ENCODE measurements at places on chromosomes 5 and 9. TPM values are rescaled to one million over a fixed set of nuclear protein-coding genes. Genes with fewer than 3 reads are reported as not detected.

Gene RNF44
- polyA plus RNA-seq = 9.8 TPM

Gene IFNA5
- not detected for polyA plus RNA-seq

Gene SNCAIP
- not detected for polyA plus RNA-seq

Gene ZCCHC10
- 44.5 TPM for polyA plus RNA-seq

Gene LCN2
- polyA plus RNA-seq = 0.44 TPM

DNA sequence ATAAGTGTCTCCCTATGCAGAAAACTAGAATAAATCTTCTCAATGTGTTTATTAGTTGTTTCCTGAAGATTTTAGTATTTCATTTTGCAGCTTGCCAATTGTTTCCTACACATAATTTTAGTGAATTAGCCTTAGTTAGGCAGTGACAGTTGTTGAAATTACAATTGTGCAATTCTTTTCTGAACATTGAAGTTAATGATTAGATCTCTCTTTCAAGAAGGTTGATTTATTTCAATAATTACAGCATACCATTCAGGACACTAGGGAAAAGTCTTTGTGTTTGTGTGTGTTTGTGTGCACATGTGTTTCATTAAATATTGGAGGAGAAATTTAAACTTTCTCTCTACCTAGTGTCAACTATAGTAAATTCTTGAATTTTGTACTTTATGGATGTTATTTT lies 199.6 kb upstream of the MPDZ start:
- H3K36me3 ChIP-seq = peaks cover 4% of the 10 kb centered on the region
- H3K4me3 ChIP-seq = no peak overlapping the region
- no peaks in the 10 kb centered on the region for H3K27me3 ChIP-seq
- DNase-seq = no peak
- no peaks in the 10 kb centered on the region for H3K4me1 ChIP-seq

GRCh38 chr9:134258828-134259546 lies 67.3 kb upstream of the RXRA start:
- no peaks in the 10 kb centered on the region for H3K27me3 ChIP-seq
- H3K36me3 ChIP-seq = no peaks in the 10 kb centered on the region
- H3K27ac ChIP-seq = no peak overlapping the region
- DNase-seq = no peak
- peaks cover 1% of the 10 kb centered on the region for H3K4me1 ChIP-seq

- no peak overlapping the region for H3K27ac ChIP-seq
- H3K36me3 ChIP-seq = peaks cover 29% of the 10 kb centered on the region
- H3K4me3 ChIP-seq = no peak overlapping the region
- peaks cover 1% of the 10 kb centered on the region for H3K27me3 ChIP-seq
- no peak for DNase-seq
Measured at GRCh38 chr5:76615759-76616158, 7.4 kb downstream of the F2RL2 start.

DNA sequence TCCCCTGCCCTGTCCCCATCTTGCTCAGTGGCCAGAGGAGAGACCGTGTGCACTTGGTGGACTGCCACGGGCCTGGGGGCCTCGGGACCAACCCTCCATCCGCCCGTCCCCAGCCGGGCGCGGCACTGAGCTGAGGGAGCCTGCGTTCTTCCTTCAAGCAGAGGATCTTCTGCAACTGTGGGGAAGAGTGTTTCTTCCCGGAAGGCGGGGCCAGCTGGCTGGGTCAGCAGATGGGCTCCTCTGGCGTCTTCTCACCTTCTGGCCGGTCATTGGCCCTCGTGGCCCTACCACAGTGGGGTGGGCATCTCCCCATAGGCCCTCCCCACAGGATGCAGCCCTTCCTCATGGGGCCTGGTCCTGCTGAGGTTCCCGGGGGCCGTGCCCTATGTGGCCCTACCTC lies 17.4 kb downstream of the RXRA start:
- H3K36me3 ChIP-seq = no peaks in the 10 kb centered on the region
- DNase-seq = no peak
- no peak overlapping the region for H3K27ac ChIP-seq
- H3K4me3 ChIP-seq = no peak overlapping the region
- H3K4me1 ChIP-seq = peaks cover 9% of the 10 kb centered on the region

DNA sequence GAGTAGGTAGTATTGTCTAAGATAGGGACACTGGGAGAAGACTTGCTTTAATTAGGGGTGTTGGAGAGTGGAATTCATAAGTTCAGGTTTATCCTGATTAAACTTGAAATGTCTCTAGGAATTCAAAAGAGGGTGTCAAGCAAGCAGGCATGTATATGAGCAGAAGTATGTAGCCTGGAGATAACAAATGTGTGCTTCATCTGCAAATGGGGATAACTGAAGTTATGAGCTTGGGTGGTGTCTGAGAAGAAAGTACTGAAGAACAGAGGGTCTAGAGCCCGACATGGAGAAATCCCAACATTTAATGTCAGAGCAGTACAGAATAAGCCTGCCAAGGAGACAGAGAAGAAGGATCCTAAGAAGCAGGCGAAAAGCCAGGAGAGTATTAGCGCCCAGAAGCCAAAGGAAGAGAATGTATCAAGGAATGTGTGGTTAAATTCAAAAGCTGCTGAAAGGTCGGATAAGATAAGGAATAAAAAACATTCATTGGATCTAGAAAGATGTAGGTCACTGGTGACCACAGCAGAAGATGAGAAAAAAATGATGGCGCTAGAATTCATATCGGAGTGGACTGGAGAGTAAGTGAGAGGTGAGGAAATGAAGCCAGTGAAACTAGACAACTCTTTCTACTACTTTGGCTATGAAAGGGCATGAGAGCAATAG lies 401.5 kb upstream of the PIK3R1 start:
- no peak for DNase-seq
- H3K27me3 ChIP-seq = peaks cover 11% of the 10 kb centered on the region
- H3K4me3 ChIP-seq = no peak overlapping the region
- no peak overlapping the region for H3K27ac ChIP-seq
- H3K36me3 ChIP-seq = no peaks in the 10 kb centered on the region

DNA sequence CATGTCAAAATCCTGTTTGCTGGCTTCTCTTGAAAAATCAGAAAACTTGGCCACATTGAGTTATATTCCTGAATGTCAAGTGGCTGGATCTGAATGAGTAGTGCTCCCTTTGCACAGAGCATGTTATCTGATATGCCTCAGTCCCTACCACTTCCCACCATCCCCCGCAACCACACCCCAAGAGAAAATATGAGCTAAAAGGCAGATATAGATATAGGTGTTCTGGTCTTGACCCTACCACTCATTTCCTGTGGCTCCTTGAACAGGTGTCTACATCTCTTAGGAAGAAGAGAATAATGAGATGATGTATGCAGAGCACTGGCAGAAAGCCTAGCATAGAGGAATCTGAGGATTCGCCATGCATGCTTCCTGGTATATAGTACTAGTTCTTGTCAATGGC lies 6.6 kb upstream of the CYSTM1 start:
- H3K4me1 ChIP-seq = no peaks in the 10 kb centered on the region
- no peaks in the 10 kb centered on the region for H3K27me3 ChIP-seq
- DNase-seq = no peak
- no peak overlapping the region for H3K27ac ChIP-seq

Measured in immature natural killer cell (primary cell).